ENCODE measurements at places on chromosomes 12 and 14.

GRCh38 chr14:97724265-97724731 is 927.1 kb downstream of the VRK1 start:
- DNase-seq: peak; percentile 37

DNA sequence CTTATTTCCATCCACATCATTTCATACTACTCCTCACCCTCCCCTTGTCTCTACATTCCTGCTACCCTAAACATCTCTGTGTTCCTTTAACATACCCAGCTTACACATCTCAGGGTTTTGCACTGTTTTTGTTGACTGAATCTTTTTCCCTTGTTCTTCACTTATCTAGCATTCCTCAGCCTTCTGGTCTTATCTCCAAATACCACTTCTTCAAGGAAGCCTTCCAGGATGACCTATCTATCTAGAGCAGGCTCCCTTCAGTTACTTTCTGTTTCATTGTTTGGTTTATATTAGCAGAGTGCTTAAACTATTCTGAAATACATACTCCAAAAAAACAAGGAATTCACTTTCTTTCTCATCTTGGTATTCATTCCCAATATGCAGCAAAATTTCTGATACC is 353.1 kb downstream of the NAV3 start:
- no peak for DNase-seq

GRCh38 chr12:50218386-50218785 is 51.2 kb upstream of the CERS5 start:
- DNase-seq: no peak

DNA sequence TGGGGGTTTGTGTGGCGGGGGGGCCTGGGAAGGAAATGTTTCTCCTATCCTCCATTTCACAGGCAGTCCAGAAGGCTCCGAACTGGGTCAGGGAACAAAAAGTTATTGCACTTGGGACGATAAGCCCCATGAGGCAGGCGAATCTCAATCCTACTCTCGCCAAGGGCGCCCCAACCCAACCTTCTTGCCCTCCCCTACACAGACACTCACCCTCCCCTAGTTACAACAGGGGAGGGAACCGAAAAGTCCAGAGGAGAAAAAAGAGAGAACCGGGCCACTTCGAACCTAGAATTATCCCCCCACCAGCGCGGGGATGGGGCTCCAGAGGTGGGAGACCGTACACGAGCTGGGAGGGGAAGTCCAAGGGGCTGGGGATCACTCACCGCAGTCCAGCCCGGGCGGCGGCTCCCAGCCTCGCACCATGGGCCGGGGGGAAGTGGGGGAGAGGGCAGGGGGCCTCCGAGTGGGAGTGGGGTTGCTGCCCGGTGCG is 357 bp downstream of the HOMEZ start:
- no peak for DNase-seq

DNA sequence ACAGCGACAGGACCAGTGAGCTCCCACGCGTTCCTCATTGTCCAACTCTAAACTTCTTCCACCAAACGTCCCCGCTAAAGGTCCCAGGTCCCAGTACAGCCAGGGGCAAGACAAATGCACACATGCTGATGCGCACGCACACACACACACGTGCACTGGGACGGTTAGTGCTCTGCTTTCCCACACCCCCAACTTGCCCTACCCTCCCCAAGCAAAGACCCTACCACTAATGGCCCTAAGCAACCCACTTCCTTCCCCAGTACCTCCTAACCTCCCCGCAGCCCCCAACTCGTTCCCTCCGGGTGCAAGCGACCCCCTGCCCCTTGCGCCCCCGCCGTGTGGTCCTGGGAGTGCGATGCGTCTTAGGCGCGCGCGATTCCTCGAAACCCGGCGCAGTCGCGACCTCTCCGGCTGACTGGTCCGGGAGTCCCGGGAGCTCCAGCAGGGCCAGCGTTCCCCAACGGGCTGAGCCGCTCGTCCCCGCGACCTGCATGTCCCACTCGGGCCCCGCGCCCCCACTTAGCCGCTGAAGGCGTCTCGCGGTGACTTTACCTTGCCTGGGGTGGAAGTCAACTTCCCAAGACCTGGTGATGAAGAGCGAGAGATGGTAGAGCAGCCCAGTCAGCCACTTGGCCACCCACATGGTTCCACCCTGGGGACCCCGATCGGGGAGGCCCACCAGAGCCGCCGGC is 578 bp downstream of the ADAMTS20 start:
- DNase-seq: no peak

DNA sequence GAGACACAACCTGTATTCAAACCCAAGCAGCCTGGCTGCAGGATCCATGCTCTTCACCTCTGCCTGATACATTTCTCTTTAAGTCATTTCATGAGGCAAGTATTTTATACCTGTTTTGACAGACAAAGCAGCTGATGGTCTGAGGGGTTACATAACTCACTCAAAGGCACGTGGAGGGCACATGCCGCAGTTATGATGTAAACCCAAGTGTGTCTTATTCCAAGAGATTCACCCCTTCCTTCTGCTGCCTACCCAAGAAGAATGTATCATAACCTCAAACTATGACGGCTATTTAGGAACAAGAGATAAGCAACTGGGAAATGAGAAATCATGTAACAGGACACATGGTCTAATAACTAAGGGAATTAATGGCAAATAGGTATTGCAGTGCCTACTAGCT is 329.8 kb upstream of the TMPO start:
- no peak for DNase-seq

GRCh38 chr14:79564371-79564770 is 646.9 kb downstream of the DIO2 start:
- DNase-seq: no peak

- no peak for DNase-seq
Observed at GRCh38 chr14:84988357-84988756, 541.6 kb upstream of the FLRT2 start.

GRCh38 chr14:84809158-84809557 is 720.8 kb upstream of the FLRT2 start:
- no peak for DNase-seq

- no peak for DNase-seq
Observed at GRCh38 chr14:54050759-54051158, 94.1 kb upstream of the BMP4 start.

DNA sequence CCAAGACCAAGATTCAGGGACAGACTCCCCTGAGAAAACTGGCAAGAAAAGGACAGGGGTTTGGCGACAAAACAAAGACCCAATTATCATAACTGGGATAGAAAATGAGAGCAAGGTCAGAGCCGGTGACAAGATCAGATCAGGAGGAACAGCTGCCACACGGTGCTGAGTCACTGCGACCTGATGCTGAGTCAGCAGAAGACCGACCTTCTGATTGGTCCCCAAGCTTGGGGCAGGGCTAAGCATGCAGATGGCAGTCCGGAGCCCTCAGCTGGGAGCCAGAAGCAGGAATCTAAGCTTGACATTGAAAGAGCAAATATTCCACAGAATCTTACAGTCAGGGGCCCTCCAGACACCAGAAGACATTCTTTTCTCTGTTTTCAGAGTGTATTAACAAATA is 19.1 kb upstream of the ARMH4 start:
- no peak for DNase-seq
